Upper lobe of left lung (tissue), 6 donors: ENCODE measurements at places on chromosomes 12 and 14. TPM values are rescaled to one million over a fixed set of nuclear protein-coding genes. Genes with fewer than 3 reads are reported as not detected.

DNA sequence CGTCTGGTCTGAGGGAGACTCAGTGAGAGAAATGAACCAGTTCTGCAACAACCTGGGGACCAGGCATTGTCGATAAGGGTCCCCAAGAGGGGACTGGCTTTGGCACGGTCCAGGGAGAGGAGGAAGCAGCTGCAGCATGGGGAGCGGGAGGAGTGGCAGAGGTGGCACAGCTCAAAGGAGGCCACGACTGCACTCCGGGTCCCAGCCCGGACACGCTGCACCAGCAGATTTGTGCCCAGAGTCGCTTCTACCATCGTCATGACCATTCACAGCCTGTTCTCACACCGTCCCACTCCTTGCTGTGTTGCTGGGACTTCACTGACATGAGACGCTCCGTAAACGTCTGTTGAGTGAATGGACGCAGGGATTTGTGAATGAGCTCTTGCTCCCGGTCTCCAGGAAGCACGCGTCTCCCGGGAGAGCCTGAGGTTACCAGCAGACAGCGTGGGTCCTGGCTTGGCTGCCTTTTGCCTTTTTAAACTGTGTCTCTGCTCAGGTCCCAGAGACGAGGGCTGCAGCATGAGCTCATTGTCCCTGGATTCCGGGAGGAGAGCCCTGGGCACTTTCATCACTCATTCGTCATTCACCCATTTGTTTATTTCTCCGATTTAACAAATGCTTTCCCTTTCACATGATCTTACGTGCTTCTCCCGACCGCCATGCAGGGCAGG lies 137.0 kb downstream of the PIWIL1 start:
- H3K4me3 ChIP-seq = no peak overlapping the region
- H3K27ac ChIP-seq = no peak overlapping the region
- DNase-seq = no peak
- H3K27me3 ChIP-seq = no peaks in the 10 kb centered on the region

GRCh38 chr12:56880125-56880992 lies 53.8 kb downstream of the SDR9C7 start:
- peaks cover 24% of the 10 kb centered on the region for H3K4me1 ChIP-seq
- no peaks in the 10 kb centered on the region for H3K36me3 ChIP-seq
- no peaks in the 10 kb centered on the region for H3K27me3 ChIP-seq
- H3K27ac ChIP-seq = no peak overlapping the region

DNA sequence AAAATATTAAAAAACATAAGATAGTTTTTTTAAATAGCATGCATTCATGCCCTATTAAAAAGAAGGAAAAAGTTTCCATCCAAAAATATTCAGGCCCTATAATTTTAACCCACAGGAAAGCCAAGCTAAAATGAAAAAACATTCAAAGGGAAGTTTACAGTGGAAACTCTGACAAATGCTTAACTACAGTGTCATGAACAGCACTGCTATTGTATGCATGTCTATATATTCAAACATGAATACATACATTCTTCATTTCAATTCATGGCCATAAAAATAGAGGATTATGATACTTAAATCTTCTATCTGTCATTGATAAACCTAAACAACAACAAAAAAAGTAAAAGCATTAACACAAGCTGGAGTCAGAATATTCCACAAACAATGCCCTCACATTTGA lies 67.4 kb downstream of the PPP2R5E start:
- no peak for DNase-seq
- H3K27ac ChIP-seq = no peak overlapping the region
- no peaks in the 10 kb centered on the region for H3K36me3 ChIP-seq
- no peak overlapping the region for H3K4me3 ChIP-seq
- H3K27me3 ChIP-seq = no peaks in the 10 kb centered on the region
- H3K4me1 ChIP-seq = peaks cover 58% of the 10 kb centered on the region

GRCh38 chr12:116295327-116296263 lies 18.1 kb upstream of the MED13L start:
- no peaks in the 10 kb centered on the region for H3K36me3 ChIP-seq
- H3K27ac ChIP-seq = no peak overlapping the region
- peaks cover 15% of the 10 kb centered on the region for H3K4me1 ChIP-seq
- no peak overlapping the region for H3K4me3 ChIP-seq
- H3K27me3 ChIP-seq = no peaks in the 10 kb centered on the region
- no peak for DNase-seq

DNA sequence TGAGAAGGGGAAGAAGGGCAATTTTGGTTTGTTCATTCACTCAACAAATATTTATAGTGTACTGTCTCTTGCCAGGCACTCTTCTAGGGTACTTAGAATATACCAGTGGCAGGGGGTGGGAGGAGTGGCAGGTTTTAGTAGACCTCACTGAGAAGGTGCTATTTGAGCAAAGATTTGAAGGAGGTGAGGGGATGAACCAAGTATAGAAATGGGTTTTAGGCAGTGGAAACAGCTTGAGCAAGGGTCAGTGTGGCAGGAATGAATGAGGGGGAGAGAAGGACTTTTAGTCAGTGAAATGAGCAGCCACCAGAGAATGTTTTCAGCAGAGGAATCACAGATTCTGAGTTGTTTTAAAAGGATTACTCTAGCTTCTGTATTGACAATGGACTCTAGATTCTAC lies 2.3 kb downstream of the PRIM1 start:
- no peak overlapping the region for H3K27ac ChIP-seq
- H3K4me1 ChIP-seq = peaks cover 27% of the 10 kb centered on the region

DNA sequence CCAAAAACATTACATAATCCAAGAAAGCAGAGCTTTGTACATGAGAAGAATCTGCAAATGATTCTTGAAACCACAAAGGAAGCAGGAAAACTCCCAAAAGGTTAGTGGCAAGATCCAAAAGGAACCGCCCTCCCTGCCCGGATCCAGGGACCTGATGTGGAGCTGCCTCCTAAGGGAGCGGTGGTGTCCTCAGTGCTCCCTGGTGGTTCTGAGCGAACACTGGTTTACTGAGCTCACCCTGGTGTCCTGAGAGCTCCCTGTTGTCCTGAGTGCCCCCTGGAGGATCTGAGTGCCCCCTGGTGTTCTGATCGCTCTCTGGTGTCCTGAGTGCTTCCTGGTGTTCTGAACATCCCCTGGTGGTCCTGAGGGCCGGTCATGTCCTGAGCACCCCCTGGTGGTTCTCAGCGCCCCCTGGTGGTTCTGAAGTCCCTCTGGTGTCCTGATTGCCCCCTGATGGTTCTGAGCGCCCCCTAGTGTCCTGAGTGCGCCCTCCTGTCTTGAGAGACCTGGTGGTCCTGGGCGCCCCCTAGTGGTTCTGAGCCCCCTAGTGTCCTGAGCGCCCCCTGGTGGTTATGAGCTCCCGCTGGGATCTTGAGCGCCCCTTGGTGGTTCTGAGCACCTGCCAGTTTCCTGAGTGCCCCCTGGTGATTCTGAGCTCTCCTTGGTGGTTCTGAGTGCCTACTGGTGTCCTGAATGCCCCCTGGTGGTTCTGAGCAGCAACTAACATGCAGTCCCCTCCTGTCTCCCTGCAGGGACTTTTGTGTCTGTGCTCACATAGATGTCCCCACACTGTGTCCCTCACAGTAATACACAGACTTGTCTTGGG lies 891.1 kb downstream of the TMEM121 start:
- H3K4me3 ChIP-seq = no peak overlapping the region
- no peaks in the 10 kb centered on the region for H3K4me1 ChIP-seq
- no peak overlapping the region for H3K27ac ChIP-seq
- H3K27me3 ChIP-seq = no peaks in the 10 kb centered on the region
- DNase-seq = peak; percentile 46
- H3K36me3 ChIP-seq = no peaks in the 10 kb centered on the region

GRCh38 chr12:70560671-70561070 lies 76.6 kb downstream of the PTPRB start:
- peaks cover 30% of the 10 kb centered on the region for H3K36me3 ChIP-seq
- no peaks in the 10 kb centered on the region for H3K27me3 ChIP-seq
- no peak for DNase-seq
- no peaks in the 10 kb centered on the region for H3K4me1 ChIP-seq
- H3K4me3 ChIP-seq = no peak overlapping the region

DNA sequence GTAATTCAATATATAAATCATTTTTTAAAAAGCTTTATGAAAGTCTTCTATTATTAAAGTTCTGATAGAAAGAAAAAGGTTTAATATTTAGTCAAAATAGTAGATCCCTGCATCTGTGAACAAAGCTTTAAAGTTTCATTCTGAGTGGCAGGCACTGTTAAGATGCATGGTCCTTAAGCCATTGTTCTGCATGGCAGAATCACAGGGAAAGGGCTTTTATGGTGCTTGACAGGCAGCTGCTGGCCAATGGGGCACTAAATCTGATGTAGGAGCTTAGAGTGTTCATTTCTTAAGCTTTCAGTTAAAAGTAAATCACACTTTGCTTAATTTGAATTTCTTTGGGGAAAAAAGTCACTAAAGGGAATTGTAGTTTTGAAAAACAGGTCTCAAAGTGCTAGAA lies 148.2 kb downstream of the PLEKHA5 start:
- H3K36me3 ChIP-seq = no peaks in the 10 kb centered on the region
- H3K27me3 ChIP-seq = no peaks in the 10 kb centered on the region
- peaks cover 7% of the 10 kb centered on the region for H3K4me1 ChIP-seq
- H3K27ac ChIP-seq = no peak overlapping the region

DNA sequence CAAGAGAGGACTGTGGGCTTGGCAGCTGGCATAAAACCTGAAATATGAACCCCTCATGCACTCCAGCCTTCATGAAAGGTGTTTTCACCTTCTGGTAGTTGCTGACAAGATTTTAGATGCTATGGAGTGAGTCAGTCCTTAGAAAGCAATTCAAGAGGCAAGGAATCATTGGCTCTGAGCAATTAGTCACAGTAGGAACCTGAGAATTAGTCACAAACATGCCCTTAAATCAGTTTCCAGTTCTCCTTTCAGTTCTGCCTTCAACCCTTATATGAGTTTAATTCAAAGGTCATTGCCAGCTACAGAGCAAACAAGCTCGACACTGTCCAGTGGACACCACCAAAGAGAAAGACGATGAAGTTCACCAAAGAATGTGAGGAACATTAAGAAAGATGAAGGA lies 472.3 kb downstream of the GLT1D1 start:
- no peaks in the 10 kb centered on the region for H3K27me3 ChIP-seq
- H3K4me3 ChIP-seq = no peak overlapping the region
- no peak for DNase-seq
- no peaks in the 10 kb centered on the region for H3K4me1 ChIP-seq
- H3K27ac ChIP-seq = no peak overlapping the region

- no peak overlapping the region for H3K27ac ChIP-seq
- no peak for DNase-seq
- H3K4me3 ChIP-seq = no peak overlapping the region
Observed at GRCh38 chr12:129052373-129052772, 199.1 kb downstream of the GLT1D1 start.

GRCh38 chr14:75501080-75501479 lies 21.2 kb upstream of the BATF start:
- no peaks in the 10 kb centered on the region for H3K36me3 ChIP-seq
- H3K27me3 ChIP-seq = no peaks in the 10 kb centered on the region
- DNase-seq = no peak
- no peak overlapping the region for H3K27ac ChIP-seq

DNA sequence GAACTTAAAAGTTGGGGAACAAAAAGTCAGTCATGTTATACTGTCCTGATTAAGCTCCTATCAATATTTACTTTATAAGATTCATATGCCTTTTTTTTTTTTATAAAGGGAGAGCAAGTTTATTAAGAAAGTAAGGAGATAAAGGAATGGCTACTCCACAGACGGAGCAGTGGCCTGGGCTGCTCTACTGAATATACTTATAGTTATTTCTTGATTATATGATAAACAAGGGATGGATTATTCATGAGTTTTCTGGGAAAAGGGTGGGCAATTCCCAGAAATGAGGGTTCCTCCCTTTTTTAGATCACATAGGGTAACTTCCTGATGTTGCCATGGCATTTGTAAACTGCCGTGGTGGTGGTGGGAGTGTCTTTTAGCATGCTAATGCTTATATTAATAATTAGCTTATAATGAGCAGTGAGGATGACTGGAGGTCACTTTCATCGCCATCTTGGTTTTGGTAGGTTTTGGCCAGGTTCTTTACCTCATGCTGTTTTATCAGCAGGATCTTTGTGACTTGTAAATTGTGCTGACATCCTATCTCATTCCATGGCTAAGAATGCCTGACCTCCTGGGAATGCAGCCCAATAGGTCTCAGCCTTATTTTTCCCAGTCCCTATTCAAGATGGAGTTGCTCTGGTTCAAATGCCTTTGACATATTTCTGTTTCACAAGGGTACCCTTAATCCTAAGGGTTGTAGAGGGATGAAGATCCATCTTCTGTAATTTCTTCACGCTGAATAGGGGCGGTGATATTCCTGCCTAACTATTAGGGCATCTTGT lies 73.9 kb downstream of the OTOGL start:
- H3K36me3 ChIP-seq = no peaks in the 10 kb centered on the region
- no peak overlapping the region for H3K27ac ChIP-seq
- no peak for DNase-seq
- H3K4me3 ChIP-seq = no peak overlapping the region
- no peaks in the 10 kb centered on the region for H3K27me3 ChIP-seq

DNA sequence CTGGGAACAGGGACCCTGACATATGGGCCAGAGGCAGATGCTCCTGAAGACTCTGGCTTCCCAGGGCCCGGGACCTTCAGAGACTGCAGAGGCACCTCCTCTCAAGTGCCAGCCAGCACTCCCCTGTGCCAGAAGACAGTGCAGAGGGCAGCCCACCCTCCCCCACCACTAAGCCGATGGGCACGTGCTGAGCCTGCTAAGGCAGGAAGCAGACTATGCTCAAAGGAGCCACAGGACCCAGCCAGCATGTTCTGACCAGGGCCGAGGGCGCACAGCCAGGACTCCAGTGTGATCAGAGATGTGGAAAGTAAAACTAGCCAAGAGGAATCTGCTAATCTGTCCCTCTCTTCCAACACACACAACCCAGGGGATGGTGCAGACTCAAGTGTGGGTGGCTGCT lies 29.8 kb downstream of the DIO3 start:
- H3K4me1 ChIP-seq = peaks cover 4% of the 10 kb centered on the region
- H3K4me3 ChIP-seq = no peak overlapping the region
- H3K36me3 ChIP-seq = no peaks in the 10 kb centered on the region
- no peak overlapping the region for H3K27ac ChIP-seq

Gene VIPAS39
- total RNA-seq = 18.9 TPM

Gene KRT6C
- total RNA-seq = not detected

Gene LRFN5
- total RNA-seq = 0.59 TPM

Gene ISCA2
- total RNA-seq = 28.3 TPM

Gene SYCP3
- not detected for total RNA-seq

Gene AICDA
- total RNA-seq = not detected

Gene C12orf60
- total RNA-seq = 3.4 TPM
